ENCODE measurements at places on chromosomes 6 and 20. TPM values are rescaled to one million over a fixed set of nuclear protein-coding genes. Genes with fewer than 3 reads are reported as not detected.

DNA sequence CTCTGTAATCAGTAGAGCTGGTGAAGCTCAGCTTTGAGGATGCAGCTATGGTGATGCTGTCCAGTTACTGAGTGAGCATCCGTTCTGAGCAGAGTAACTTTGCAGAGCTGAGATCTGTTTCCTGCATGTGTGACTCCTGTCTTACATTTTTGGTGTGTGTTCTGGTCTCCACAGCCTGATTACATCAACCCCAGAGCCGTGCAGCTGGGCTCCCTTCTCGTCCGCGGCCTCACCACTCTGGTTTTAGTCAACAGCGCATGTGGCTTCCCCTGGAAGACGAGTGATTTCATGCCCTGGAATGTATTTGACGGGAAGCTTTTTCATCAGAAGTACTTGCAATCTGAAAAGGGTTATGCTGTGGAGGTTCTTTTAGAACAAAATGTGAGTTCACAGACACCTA lies 81.6 kb downstream of the FAM120B start:
- no peak for DNase-seq

DNA sequence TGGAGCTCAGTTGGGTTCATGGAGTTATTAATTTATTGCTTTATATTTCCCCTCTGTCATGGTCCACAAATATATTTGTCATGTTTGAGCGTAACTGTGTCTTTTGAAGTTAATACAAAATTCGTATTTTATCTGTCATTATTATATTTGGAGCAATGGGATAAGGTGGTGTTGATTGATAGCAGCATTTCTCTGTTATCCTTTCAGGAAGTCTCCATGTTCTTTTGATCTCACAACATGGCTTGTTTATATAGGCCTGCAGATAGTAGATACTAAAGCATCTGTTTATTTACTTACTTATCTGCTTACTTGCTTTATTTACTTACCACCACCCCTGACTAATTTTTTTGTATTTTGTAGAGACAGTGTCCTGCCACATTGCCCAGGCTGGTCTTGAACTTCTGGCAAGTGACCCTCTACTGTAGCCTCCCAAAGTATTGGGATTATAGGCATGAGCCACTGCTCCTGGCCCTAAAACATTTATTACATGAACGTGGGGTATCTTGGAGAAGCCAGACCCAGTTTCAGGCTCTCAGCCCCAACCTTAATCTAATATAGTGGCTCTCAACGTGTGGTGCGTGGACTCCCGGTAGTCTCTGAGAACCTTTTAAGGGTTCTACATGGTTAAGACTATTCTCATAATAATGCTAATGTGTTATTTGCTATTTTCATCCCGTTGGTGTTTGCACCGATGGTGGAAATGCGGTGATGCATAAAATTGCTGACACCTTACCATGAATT lies 104.2 kb downstream of the NCOA3 start:
- no peak for DNase-seq

GRCh38 chr6:82691997-82692396 lies 328.4 kb downstream of the TPBG start:
- no peak for DNase-seq

DNA sequence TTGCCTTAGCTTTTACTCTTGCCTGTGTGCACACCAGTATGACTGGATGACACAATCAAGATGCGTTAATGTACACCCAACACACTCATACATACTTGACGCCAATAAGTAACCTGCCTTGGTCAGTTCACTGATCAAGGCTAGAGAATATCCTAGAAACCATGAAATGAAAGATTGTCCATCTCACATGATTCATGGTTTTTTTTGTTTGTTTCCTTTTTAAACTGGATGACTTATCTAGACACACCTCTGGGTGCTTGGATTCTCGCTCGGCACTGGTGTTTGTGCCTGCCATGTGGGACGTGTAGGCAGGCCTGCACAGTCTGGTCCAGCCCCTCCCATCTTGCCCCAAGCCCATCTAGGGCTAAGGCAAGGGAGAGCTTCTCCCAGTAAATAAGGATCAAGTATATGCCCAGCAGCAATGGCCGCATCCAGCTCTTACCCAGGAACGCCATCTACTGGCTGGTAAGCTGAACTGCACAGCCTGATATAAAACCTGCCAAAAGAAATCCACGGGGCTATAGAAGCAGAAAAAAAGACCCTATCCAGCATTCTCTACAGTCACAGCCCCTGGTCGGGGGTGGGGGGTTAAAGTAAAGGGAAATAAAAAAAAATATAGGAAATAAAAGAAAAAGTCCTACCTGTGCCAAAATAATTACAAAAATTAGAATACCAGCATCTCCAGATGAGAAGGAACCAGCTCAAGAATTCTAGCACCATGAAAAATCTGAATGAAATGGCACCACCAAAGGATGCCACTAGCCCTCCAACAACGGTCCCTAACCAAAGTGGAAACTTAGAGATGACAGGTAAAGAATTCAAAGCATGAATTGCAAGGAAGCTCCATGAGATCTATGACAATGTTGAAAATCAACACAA lies 73.3 kb downstream of the OTOR start:
- DNase-seq, result peak; percentile 38

The ACSS1 gene
- 10.1 TPM for total RNA-seq

DNA sequence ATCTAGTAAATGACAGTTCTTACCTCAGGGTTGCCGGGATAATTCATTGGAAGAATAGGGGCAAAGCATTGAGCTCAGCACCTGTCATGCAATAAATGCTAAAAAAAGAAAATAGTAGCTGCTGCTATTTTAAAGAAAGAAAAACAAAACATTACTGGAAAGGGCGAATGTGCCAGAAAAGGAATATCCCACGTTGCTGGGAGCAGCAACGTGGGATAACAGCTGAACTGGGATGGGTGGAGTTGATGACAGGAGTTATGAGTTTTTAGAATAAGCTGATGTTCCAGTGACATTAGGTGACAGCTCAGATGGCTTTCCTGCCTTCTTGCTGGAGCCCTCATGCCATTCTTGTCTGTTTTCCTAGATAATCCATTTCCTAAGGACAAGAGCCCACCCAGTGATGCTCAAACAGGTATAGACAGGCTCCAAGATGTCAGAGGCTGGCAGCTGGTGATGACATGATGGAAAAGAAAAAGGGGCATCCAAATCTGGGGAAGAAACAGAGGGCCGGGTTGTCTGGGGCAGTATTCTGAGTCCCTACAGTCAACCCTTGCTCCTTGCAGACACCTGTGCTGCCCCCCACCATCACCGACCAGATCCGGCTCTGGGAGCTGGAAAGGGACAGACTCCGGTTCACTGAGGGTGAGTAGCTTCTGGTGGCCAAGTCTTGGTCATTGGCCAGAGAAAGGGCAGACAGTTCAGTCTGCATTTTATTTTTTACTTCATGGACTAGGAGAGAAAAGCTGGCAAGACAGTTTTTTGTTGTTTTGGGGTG lies 1.1 kb upstream of the VARS2 start:
- no peak for DNase-seq

All from activated naive CD4-positive, alpha-beta T cell treated with anti-CD3 and anti-CD28 coated beads for 36 hours (primary cell).